ENCODE measurements at places on chromosomes 11 and 22.
A peak's percentile ranks its signal among the peaks of the same experiment; 100 is the strongest.

DNA sequence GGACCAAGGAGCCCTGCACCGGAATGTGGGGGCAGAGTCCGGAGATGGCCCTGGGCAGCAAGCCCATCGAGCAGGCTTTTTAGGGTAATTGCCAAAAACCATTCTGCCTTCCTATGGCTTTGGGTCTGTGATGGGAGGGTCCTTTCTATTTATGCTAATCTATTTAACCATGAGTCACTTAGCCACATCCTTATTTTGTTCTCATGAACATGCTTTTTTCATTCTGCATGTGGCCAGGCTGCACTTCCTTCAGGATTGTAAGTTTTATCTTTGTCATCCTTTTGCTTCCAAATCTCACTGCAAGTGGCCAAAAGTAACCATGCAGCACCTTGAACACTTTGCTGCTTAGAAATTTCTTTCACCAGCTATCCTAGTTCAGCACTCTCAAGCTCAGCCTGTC is 88.3 kb downstream of the EFCAB6 start:
- no peak for DNase-seq

DNA sequence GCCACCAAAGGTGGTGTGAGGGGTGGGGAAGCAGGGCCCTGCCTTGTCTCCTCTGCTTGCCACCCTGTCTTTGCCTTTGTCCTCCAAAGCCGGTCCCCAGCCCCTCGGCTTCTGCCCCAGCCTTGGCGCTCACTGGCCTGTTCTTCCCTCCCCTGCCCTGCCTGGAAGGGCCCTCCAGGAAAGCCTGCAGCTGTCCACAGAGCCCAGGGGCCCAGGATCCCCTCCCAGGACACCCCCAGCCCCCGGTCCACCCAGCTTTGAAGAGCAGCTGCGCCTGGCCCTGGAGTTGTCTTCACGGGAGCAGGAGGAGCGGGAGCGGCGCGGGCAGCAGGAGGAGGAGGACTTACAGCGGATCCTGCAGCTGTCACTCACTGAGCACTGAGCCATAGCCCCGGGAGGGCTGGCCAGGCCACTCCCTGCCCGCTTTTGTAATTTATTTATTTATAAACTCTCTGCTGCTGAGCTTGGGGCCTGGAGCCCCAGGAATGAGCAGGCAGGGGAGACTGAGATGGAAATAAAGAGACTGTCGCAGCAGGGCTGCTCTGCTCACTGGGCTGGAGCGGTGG is 1.3 kb upstream of the SSH3 start:
- no peak for DNase-seq

DNA sequence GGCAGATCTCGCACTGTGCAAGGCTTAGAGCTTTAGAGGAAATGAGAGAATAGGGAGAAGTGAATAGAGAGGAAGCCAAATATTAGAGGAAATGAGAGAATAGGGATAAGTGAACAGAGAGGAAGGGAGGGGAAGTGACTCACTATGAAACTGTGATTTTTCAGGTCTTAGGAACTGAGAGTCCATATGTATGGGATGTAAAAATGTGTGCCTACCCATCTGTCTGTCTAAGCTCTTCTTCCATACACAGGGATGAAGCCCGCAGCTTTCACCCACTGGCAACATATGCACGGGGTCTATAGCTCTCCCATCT is 6.4 kb upstream of the CCDC86 start:
- DNase-seq, result no peak

DNA sequence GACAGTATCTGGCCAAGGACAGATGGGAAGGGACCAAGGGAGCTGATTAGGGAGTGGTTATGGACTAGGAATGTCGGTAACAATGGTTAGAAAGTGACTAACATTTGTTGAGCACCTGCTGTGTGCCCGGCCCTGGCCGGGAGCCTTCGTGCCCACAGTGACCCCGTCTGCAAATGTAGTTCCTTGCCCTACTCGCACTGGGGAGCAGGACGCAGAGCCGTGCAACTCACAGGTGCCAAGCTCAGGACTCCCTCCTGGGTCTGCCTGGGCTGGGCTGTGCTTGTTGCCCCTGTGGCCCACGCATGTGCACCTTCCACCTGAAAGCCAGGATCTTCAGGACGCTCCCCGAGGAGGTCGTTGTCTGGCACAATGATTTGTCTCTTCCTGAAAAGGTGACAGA is 56.7 kb upstream of the PPP6R3 start:
- DNase-seq, result no peak

DNA sequence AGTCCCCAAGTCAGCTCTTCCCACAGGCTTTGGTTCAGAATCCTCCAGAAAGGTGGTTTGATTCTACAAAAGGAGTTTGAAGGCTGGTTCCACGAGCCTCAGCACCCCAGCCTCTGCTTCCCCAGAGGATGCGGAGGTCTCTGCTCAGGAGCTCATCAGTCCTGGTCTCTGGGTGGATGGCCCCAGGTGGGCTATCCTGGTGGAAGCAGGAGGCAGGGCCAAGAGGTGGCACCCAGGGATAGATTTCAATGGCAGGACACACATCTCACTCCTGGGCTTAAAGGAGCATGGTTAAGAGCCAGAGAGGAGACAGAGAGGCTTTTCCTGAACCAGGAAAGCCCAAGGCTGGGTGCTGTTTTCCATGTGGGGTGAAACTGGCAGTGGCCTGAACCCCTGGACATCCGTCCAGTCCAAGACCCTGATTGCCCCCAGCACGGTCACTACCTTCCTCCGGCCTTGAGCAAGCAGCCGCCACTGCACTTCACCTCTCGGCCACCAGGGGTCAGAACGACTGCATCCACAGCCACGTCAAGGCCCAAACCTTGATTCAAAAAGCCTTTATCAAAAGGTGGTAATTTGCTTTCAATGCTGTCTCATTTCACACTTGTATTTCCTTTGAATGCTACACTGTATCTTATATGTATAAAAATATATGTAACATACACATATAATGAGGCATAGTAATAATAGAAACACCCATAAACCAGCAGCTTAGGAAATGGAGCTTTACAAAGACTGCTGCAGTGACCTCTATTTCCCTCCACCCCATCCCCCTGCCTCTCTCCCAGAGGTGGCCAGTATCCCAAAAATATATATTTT is 19.3 kb upstream of the FXYD2 start:
- peak; percentile 23 for DNase-seq

DNA sequence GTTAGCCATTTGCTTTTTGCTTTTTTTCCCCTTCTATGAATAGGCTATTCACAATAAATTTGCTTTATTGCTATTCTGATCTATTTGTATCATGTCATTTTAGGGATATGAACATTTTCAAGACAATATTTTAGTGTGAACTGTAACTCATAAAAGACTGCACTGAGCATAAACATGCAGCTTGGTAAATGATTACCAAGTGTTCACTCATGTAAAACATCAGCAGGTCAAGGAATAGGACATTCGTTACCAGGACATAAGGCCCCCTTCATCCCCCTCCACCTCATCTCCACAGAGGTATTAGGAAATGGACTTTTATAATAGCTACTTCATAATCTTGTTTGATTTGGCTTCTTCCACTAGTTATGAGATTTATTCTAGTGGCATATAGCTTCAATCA is 12.4 kb downstream of the NLRP14 start:
- DNase-seq, result no peak

GRCh38 chr11:25319127-25319526 is 822.3 kb downstream of the LUZP2 start:
- no peak for DNase-seq

DNA sequence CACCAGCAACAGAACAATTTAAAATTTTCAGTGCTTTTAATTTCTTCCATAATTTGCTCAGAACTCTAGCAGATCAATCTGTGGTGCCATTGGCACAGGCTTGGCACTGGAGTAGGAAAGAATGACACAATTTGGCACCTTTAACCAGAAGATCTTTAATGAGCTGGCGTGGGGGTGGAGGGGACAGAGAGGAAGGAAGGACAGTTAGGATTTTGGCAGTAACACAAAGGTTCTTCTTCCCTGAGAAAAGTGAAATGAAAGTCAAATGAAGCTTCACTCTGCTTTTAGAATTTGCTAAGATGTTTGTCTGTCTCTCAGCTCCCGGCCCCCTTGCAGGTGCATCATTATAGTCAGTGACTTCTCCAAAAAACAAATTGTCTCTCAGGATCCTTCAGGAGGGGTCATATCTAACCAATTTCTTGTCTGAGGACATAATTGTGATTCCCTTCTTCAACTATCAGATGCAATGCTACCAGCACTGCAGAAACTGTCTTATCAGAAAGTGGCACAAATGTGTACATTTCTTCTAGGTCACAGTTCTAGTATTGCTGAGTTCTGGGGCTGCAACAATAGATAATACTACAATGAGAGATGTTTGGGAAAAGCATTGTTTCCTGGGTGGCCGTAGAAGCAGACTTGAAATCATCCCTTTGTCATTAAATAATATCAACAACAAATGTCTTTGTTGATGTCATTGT is 66.8 kb downstream of the CSTPP1 start:
- DNase-seq, result peak; percentile 7

DNA sequence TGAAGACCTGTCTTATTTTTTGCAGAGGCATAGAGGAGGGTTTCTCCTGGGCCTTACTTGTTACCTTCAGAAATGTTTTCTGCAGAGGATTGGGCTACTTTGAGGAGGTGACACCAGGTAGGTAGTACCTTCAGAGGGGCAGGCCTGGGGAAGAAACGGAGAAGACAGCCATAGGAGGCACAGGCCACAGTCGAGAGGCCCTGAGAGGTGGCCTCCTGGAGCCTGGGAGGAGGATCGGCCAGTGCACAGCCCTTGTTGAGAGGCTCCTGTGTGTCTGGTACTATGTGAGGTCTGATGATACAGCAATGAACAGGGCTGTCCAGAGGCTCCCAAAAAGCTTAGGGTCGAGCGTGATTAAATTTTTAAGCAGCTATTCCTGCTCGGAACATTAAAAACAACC is 11.5 kb downstream of the GTPBP1 start:
- no peak for DNase-seq

- no peak for DNase-seq
These were observed 199.6 kb upstream of the ZBED5 start for GRCh38 chr11:11057472-11057854.

DNA sequence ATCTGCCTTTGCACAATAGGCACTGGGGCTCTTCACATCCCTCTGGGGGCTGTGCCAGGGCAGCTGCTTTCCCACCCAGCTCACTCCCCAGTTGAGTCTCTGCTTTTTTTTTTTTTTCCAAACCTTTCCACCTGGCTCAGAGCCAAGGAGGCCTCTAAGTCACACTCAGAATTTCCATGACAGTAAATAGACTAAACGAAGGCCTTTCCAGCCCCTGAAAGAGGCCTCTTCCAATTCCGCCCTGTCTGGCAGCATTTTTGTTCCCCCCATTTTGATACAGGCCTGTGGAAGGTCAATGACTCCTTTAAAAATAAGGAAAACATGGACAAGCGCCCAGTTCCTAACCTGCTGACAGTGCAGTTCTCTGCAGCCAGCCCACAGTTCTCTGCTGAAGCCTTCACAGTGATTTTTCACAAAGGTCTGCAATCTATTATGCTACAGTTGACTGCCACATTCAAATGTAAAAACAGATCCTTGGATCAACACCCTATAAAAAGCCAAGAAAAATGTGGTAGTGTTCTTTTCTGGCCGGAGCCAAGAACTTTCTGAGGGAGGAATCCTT is 107.5 kb upstream of the SESN3 start:
- peak; percentile 33 for DNase-seq

- DNase-seq, result no peak
These were observed 418.8 kb downstream of the TMEM135 start for GRCh38 chr11:87456499-87456898.

DNA sequence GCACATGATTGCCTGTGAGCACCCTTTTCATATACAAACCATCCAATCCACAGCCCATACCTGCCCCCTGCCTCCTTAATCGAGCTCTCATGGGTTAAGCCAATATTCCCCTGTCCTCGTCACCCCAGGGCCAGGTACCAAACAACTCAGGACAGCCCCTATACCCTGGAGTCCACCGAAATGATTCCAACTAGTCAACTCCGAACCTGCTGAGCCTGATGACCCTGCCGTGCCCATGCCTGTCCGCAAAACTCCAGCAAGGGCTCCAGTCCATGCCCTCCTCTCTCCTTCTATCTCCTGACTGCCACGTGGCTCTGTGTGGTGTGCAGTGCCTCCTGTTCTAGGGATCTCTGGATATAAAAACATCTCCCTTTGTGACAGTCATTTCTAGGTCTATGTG is 35.5 kb upstream of the SYT13 start:
- DNase-seq, result no peak

GRCh38 chr11:74257959-74258553 is 53.4 kb downstream of the P4HA3 start:
- no peak for DNase-seq

DNA sequence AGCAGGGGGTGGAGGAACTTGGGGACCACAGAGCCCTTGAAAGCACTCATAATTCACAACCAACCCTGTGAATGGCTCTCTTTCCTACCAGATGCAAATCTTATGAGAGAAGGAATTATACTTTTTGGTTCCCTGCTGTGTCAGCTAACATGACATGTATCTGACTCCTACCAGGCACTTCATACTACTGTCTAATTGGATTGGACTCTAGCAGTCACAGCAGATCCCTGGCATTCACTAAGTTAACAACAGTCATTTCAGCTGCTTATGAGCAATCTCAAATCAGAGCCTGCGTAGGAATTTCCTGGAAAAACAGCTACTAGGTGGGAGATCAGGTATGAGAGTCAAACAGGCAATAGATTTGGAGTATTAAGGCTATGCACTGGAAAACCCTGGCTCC is 11.1 kb upstream of the ENDOD1 start:
- DNase-seq, result no peak

DNA sequence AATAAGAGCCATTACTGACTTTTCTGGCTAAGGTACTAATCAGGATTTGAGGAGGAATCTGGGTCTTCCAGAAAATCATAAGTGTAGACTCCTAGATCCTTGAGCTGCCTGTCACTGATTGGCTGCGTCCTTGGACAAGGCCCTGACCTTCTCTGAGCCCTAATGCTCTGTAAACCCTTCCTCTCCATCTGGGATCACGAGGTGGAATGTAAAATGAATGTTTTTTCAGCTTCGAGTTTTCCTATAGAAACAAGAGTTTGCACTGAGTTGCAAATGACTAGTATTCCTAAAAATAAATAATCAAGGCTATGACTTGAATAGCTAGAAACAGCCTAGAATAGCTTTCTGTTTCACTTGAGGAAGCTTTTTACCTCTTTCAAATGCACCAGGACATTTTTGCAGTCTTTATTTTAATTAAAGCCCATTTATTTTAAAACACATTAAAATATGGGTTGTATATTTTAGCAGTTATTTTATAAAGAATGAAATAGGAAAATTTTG is 1.1 kb upstream of the DIXDC1 start:
- no peak for DNase-seq

DNA sequence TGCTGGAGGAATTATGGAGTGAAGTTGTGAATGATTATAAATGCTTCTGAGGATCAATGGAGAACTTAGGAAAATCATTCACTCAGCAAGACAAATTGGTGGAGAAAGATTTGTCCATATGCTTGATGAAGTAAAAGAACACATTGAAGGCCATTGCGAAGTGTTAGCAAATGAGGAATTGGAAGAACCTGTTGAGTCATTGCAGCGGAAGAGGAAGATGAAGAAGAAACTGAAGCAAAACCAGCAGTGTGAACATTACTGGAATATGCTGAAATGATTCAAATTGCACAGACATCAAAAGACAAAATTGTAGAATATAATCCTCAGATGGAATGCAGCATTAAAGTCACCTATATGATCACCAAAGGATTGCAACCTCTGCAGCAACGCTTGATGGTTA is 168.1 kb downstream of the ADAMTS15 start:
- DNase-seq, result no peak

GRCh38 chr11:104225047-104225446 is 61.1 kb upstream of the PDGFD start:
- no peak for DNase-seq

- no peak for DNase-seq
These were observed 56.0 kb downstream of the SLC1A2 start for GRCh38 chr11:35363246-35363801.

GRCh38 chr22:18085188-18085587 is 7.4 kb downstream of the PEX26 start:
- no peak for DNase-seq

GRCh38 chr22:36384766-36385481 is 2.8 kb downstream of the MYH9 start:
- peak; percentile 15 for DNase-seq

Measured in C1 segment of cervical spinal cord (tissue), 14 donors.